CD4-positive, alpha-beta T cell treated with Interleukin-4 for 4 hours (primary cell): ENCODE measurements at places on chromosomes 13 and 19.

GRCh38 chr13:112322557-112322956 is 53.6 kb upstream of the SPACA7 start:
- no peak for DNase-seq

DNA sequence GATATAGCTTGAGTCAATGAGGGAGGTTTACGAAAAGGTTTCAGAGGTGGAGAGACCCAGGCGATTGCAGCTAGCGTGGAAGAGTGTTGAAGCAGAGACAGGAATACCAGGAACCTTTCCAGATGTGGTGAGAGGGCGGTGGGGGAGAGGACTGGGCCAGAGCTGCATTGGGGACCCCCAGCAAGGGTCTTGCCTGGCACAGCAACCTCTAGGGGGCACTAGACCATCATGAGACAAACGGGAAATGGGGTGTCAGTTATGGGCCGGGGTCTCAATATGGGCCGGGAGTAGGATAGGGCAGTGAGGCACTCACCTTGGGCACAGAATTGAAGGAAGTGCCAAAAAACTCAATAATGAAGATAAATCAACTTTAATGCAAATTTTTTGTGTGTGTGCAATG is 2.1 kb upstream of the LRP3 start:
- DNase-seq = no peak

GRCh38 chr13:86841264-86841663 is 829.9 kb upstream of the SLITRK5 start:
- DNase-seq = no peak

DNA sequence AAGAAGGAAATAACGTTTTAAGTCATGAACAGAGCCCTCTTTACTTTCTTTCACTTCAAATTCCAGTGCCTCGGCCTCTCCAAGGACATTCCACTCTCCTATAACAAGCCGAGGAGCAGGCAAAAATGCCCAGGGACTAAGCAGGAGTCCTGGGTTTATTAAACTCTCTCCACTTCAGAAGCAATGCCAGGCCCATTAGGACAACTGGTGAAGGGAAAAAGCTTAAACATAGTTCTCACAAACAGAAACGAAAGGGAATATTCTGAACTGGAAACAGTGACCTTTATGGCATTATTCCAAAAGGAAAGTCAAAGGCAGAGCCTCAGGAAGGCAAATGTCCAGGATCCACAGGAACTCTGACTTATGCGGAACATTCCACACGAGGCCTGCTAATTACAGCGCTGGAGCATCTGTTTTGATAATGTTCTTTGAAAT is 30.9 kb upstream of the MED4 start:
- DNase-seq = no peak

GRCh38 chr19:43739439-43740235 is 15.1 kb downstream of the SMG9 start:
- no peak for DNase-seq

DNA sequence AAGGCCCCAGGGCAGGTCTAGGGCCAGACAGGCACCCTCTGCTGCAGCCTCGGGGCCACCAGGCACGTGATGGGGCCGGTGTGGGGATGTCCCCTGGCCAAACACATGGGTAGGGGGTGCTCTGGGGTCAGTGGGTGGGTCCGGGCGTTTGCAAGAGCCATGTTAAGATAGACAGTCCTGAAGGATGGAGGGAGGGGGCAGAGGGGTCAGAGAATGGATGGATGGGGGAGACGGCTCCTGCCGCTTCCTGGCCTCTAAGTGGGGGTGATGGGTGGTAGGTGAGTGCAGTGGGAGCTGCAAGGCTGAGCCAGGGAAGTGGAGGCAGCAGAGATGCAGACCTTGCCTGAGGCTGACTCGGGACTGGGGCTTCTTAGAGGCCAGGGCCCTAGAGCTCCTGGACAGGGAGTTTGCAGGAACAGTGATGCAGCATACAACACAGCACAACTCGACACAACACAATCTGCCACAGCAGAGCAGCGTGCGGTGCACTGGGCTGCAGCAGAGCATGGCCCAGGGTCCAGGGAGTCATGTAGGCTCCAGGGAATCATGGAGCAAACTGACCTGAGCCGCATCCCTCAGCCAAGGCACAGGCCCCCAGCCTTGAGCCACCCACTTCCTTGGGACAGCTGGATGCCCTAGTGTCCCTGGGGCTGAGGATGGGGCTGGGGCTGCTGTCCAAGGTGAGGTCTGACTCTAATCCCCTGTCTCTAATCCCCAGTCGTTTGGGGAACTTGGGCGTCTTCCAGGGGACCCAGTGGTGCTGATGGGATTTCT is 97.5 kb downstream of the SCGB2B2 start:
- no peak for DNase-seq
